Panc1 (cell line): ENCODE measurements at places on chromosomes 1 and 21. TPM values are rescaled to one million over a fixed set of nuclear protein-coding genes. Genes with fewer than 3 reads are reported as not detected.

Gene IQGAP3
- 25.6 TPM for total RNA-seq

DNA sequence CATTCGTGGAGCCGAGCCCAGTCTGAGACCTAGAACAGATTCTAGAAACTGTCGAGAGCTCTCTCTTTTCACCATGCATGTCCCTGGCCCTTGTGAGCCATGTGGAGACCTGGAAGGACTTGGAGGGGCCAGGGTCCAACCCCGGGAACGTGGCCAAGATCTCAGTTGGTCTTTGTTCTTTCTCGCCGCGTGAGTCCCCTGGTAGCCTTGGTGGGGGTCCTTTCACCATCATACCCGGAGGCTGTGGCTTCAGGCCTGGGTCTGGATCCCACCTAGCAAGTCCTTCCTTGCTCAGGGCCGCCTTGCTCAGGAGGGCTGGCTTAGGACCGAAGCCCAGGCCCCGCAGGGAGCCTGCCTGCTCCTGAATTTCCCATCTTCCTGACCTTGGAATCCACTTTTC lies 168.0 kb downstream of the CAMTA1 start:
- no peak for DNase-seq

Gene GRIK1
- total RNA-seq, result not detected

DNA sequence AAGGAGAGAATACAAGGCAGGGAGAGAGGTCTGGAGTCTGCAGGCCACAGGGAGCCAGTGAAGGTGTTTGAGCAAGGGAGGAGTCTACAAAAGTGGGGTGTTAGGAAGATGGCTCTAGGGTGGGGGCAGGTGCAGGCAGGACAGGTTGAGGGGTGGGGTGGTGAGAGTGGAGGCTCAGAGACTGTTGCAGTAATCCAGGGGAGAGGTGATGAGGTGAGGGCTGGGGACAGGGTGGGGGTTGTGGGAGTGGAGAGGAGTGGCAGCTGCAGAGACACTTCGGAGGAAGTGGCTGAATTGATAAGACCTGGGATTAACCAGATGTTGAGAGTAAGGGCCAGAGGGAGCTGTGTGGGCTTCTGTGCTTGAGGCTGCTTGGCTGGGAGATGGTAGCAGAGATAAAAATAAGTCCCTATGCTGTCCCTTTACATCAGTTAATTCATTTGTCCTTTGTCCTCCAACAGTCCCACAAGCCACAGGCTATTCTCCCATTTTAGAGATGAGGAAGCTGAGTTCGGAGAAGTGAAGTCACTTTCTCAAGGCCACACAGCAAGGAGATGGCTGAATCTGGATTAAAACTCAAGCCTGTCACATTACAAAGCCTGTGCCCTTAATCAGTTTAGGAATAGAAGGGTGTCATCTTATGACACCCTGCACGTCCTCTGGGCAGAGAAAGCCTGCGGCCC lies 54.8 kb upstream of the SYNC start:
- no peak for DNase-seq

GRCh38 chr1:156052862-156053767 lies 483 bp downstream of the UBQLN4 start:
- DNase-seq, result peak; percentile 28

Gene DNAJC28
- 1.5 TPM for total RNA-seq

Gene WNT9A
- total RNA-seq, result 26.5 TPM

DNA sequence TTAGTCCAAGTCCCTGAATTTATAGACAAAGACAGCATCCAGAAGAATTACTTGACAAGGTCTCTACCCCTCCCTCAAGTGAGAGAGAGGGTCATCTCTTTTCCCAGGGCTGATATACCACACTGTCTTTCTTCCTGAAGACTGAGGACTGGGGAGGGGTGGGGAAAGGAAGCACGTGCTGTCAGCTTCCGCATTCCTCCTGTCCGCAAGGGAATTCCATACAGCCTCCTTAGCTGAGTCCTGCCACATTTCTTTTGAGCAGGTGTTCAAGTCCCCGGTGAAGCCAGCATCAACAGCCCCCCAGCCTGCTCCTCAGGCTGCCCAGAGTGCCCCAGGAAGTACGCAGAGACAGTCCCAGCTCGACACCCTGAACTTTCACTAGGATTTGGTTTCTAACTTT lies 34.2 kb downstream of the PCAT6 start:
- DNase-seq, result no peak

- no peak for DNase-seq
Measured at GRCh38 chr1:219553934-219554502, 58.9 kb downstream of the ZC3H11B start.

GRCh38 chr1:71240656-71241055 lies 159.8 kb upstream of the ZRANB2 start:
- no peak for DNase-seq

Gene SLFNL1
- total RNA-seq, result 0.10 TPM

GRCh38 chr1:74468982-74469603 lies 43.3 kb downstream of the LRRC53 start:
- DNase-seq, result peak; percentile 18

GRCh38 chr1:65918564-65918963 lies 125.9 kb downstream of the PDE4B start:
- DNase-seq, result no peak

DNA sequence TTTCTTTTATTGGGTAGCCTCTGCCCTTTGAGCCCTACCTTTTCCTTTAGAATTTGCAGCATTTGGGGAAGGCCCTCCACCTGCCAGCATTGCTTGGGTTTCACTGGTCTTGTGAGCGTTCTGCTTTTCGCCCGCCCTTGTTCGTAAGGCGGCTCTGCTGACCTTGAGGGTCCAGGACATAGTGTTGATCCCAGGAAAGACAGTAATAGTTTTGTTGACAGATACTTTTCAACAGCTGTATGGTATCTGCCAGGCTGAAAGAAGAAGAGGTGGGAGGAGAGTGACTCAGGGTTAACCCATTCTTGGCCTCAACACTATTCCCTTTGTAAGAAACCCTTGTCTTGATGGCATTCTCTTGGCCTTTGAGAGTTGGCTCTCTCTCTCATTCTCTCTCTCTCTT lies 113.4 kb upstream of the SPAG17 start:
- no peak for DNase-seq

DNA sequence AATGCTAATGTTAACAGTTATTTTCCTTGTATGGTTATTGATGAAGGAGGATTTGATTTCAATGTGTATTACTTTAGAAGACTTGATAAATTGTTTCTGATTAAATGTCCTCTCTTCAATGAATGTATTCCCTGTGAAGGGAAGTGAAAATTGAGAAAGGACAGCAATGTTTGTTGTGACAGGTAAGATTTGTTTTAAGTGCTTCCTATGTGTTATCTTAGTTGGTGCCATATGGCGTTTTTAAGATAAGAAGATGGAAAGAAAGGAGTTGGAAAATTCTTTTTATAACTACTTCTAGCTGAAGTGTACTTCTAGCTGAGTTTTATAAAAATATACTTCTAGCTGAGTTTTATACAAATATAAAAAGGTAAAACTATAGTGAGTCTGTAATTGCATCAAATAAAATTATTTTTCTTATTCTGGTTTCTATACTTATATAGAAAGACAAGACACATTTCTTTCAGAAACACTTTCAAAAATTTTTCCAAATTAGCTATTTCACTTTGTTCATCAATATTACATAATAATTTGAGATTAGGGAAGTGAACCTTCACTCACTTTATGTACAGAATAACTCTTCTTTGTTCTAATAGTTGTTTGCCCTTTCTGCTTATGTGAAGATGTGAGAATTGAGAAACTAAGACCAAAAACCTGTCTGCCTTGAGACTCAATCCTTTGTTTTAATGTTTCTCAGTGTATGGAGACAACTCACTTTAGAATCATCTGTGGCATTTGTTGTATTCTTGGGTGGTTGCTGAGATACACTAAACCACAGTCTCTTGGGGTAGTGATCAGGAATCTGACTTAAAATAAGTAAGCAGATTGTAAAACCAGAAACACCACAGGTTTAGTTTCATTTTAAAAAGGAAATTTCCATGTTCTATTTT lies 382.9 kb upstream of the B3GALT2 start:
- no peak for DNase-seq

DNA sequence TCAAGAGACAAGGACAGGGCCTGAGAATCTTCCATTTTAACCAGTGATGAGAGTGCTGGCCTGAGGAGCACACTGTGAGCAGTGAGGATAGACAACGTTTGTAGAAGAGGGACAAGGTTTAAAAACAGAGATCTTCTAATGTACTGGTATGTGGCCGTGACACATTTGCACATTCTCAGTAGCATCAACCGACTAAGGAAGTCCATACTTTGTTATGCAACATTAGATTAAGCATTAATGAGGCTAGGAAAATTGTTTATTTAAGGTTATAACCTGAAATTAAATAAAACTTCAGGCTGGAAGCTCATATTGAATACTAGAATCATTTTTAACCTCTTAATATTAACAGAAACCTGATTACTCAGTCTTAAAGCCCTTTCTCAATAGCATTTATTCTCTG lies 99.0 kb downstream of the SLC45A1 start:
- DNase-seq, result no peak

DNA sequence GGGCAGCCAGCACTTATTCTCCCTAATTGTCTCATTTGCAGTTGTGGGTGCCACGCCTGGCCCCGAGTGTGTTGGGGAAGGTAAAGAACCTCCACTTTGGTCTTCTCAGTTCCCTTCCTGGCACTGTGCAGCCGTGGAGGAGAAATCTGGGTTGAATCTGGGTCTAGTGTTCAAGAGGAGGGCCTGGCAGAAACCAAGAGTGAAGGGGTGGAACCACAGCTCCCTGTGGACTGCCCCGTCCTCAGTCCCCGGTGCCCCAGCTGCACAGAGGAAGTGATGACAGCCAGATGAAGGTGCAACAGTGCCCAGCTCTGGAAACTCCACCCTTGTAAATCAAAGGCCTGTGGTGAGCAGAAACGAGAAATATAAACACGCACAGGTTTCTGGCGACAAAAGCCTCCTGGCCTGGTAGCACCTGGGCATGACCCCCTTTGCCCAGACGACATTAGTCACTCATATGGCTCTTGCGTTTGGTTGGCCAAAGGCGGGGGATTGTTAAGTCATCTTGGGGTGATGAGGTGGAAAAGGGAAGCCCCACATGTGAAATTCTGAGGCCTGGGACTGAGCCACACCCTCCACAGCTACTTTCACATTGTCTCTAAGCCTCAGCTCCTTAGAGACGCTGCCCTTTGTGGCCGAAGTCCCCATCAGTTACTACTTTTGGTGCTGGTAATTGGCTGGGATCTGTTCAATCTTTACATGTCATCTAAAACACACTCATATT lies 4.2 kb upstream of the ECE1 start:
- no peak for DNase-seq

- DNase-seq, result no peak
Measured at GRCh38 chr1:9413071-9413876, 120.6 kb downstream of the SPSB1 start.

- no peak for DNase-seq
Measured at GRCh38 chr1:64176659-64177058, 26.8 kb upstream of the UBE2U start.

DNA sequence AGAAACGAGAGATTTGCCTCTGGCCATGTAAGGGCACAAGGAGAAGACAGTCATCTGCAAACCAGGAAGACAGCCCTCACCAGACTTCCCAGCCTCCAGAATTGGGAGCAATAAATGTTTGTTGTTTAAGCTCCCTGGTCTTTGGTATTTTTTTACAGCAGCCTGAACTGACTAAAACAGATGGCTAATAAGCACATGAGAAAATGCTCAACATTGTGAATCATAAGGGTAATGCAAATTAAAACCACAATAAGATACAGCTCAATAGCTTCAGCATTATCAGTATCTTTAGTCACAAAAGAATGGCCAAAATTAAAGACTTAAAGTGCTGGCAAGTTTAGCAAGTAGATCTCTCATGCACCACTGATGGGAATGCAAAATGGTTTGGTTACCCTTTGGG lies 11.7 kb downstream of the UBE2G2 start:
- DNase-seq, result no peak

Gene RHD
- total RNA-seq, result not detected

Gene BARHL2
- total RNA-seq, result not detected

GRCh38 chr1:232634096-232634495 lies 4.2 kb upstream of the SIPA1L2 start:
- DNase-seq, result no peak

DNA sequence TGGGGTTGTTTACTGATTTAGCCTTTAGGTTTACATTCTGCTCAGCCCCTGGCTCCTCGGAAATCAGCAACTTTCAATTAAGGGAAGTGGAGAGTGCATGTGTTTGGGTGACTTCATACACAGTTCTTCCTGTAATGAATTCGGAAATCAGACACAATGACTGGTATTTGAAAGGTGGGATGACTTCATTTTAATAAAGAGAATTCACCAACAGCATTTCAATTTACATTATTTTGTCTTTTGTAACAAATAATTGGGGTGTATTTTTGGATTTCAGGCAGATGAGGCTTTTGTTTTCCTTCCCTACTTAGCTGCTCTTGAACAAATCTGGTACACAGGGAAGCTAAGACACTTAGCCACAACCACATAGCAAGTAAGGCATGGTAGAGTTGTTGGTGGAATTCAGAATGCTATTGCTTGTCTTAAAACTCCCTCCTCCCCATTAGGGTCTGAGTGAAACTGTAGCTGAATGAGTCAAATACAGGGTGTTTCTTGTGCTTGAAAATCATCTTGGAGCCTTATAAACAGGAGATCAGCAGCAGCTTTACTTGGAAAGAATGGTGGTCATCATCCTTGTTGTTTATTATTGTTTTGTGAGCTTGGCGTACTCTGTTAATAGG lies 917 bp downstream of the STX12 start:
- no peak for DNase-seq

DNA sequence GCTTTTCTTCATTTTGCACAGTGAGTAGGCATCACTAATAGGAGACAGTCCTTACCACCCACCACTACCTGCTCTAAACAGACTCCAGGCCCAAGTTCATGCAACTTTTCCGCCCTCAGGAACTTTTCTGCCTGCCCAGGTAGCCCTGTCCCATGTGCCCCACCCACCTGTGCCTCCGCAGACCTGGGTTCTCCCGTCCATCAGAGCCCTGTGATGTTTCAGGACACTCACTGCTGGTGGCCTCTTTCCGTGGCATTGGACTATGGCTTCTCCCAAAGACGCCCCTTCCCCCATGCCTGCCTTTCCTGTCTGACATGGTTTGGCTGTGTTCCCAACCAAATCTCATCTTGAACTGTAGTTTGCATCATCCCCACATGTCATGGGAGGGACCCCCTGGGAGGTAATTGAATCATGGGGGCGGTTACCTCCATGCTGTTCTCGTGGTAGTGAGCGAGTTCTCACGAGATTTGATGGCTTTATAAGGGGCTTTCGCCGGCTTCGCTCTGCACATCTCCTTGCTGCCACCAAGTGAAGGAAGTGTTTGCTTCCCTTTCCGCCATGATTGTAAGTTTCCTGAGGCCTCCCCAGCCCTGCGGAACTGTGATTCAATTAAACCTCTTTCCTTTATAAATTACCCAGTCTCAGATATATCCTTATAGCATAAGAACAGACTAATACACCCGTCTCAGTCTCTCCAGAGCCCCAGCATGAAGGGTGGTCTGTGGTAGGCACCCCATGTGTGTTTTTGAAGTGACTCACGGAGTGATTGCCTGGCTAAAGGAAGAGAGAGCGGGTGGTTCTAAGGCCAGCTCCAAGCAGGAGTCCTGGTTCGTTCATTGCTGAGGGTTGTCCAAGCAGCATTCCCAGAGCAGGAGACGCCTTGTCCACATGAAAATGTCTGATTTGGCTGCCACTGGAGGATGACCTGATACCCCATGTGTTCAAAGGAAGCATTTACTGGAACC lies 86.0 kb upstream of the ZBTB40 start:
- no peak for DNase-seq
